ENCODE measurements at places on chromosomes 2 and 18.

GRCh38 chr18:57983965-57984364, 60.1 kb upstream of the NEDD4L start:
- no peak for DNase-seq

- no peak for DNase-seq
These were observed 242.1 kb downstream of the MREG start for GRCh38 chr2:215771241-215771640.

- no peak for DNase-seq
These were observed 78.2 kb upstream of the DAPL1 start for GRCh38 chr2:158716921-158717320.

DNA sequence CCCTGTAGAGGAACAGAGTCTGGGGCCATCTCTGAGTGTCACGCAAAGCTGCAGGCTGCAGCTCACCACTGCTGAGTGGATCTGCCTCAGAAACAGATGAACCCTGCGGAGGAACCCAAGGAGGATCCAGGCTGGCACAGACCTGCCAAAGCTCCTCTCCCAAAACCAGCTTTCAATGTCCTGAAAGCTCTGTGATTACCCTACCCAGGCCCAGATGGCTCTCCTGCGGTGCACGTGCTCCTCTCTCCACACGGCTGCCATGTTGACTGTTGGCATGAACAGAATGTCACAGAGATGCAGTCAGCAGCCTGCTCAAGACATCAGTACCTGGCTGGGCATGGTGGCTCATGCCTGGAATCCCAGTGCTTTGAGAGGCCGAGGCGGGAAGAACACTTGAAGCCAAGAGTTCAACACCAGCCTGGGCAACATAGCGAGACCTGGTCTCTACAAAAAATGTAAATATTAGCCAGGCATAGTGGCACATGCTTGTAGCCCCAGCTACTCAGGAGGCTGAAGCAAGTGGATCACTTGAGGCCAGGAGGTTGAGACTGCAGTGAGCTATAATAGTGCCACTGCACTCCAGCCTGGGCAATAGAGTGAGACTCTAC, 216.8 kb downstream of the MGAT5 start:
- DNase-seq: no peak

- DNase-seq: no peak
These were observed 33.4 kb upstream of the ZNF396 start for GRCh38 chr18:35410561-35410960.

DNA sequence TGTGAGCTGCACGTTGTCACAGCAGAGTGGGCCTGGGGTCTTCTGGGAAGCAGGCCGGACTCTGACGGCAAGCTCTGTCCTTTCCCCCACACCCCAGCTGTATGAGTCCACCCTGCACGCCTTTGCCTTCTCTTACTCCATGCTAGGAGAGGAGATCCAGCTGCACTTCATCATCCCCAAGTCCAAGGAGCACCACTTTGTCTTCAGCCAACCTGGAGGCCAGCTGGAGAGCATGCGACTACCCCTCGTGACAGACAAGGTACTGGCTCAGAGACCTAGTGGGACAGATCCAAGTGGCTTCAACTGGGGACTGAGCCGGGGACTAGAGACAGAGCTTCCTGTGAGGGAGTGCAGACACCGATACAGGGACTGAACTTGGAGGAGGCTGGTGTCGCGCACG, 40.1 kb downstream of the NTSR2 start:
- no peak for DNase-seq

- no peak for DNase-seq
These were observed 1519.9 kb downstream of the SUCLG1 start for GRCh38 chr2:82939211-82939610.

- DNase-seq: no peak
These were observed 459.5 kb upstream of the FANCL start for GRCh38 chr2:58700591-58700990.

DNA sequence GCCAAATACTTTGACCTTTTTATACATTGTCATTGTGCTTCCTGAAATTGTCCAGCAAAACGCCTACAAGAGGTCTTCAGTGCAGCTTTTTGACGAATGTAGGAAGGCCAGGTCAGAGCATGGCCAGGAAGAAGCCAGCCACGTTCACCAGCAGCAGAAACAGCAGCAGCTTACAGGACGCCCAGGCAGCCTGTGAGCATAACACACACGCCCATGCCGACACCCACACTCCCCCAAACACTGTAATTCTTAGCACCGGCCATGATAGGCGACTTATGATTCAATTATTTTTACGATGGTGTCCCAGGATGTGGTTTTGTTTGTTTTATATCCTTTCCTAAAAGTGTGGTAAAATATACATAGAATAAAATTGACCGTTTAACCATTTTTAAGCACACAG, 249.1 kb upstream of the SALL3 start:
- DNase-seq: no peak

DNA sequence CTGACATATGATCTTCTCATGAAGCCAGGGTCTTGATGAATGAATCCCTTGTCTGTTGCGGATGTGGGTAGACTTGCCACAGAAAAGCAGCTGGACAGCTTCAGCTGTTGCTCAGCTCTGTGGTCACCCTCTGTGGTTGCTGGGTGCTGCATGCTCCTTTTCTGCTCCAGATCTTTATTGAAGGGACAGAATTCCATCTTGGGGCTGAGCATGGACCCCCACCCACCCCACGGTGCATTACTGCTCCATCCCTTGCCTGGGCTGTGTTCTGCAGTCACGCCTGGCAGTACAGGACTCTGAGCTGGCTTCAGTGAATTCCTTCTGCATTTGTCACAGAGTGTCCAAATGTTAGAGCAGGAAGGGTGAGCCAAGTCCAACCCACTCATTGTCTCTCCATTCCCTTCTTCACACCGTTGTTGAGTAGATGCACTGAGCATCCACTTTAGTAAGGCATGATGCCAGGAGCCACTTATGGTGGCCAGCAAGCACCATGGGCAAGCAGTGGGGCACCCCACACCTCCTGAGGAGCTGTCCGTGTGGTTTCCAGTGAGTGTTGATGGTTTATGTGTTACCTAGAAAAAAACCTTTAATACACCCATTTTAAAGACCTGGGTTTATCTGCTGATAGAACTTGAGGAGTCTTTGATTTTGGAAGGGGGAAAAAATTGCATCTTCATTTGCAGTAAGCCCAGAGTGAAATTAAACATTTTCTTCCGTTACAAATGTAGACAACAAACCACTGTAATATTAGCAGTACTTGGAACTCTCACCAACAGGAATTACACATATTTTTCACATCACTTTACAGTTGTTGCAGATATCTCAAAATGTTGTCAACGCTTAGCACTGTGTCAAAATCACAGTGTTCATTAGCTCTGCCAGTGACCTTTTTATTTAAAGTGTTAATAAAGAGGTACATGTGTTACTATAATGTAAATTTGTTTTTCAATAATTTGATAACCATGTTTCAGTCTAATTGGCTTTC, 14.7 kb upstream of the ITGB6 start:
- DNase-seq: no peak

DNA sequence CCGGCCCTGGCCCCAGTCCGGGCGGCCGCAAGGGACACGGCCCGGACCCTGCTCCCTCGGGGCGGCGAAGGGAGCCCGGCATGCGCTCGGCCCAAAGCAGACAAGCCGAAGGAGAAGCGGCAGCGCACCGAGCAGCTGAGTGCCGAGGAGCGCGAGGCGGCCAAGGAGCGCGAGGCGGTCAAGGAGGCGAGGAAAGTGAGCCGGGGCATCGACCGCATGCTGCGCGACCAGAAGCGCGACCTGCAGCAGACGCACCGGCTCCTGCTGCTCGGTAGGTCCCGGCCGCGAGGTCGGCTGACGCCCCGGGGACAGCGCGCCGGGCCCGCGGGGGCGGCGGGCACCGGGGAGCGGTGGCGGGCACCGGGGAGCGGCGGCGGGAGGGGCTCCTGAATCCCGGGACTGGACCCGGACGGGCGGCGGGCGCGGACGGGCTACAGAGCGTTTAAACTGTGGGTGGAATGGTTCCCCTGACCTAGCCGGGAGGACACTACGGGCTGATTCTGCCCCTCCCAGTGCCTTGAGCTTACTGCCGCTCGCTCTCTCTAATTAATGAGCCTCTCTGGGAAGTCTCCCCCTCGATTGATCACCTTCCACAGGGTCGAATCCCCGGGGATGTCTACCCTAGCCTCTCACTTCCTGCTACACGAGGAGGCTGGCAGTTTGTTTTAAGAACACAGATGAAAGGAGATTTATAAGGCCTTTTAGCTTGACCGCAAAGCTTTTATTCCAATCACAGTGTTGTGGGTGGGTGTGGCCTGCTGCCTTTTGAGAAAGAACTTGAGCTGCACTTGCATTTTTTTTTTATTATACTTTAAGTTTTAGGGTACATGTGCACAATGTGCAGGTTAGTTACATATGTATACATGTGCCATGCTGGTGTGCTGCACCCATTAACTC, 853 bp downstream of the GNAL start:
- no peak for DNase-seq

GRCh38 chr18:23857756-23858155, 156.8 kb upstream of the TTC39C start:
- no peak for DNase-seq

DNA sequence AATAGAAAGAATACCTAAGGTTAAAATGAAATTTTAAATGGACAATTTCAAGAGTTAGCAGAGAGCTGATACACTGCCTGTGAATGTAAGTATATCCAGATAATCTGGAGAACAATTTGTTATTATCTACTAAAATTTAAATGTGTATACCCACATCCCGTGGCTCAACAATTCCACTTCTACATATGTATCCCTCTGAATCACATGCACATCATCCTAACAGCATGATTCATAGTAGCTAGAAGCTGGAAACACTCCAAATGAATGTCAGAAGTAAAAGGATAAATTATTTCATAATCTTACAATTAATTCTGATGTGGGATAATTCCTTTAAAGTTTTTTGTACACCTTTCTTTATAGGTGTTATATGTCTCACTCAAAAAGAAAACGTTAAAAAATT, 87.9 kb downstream of the CNTNAP5 start:
- no peak for DNase-seq

DNA sequence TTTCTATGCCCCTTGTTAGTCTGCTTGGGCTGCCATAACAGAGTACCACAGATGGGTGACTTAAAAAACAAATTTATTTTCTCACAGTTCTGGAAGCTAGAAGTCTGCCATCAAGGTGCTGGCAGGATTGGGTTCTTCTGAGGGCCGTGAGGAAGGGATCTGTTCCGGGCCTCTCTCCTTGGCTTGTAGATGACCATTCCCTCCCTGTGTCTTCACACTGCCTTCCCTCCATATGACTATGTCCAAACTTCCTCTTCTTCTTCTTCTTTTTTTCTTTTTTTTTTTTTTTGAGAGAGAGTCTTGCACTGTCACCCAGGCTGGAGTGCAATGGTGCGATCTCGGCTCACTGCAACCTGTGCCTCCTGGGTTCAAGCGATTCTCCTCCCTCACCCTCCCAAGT, 13.1 kb upstream of the CCNYL1 start:
- no peak for DNase-seq

GRCh38 chr18:63255435-63255834, 64.1 kb downstream of the BCL2 start:
- no peak for DNase-seq

DNA sequence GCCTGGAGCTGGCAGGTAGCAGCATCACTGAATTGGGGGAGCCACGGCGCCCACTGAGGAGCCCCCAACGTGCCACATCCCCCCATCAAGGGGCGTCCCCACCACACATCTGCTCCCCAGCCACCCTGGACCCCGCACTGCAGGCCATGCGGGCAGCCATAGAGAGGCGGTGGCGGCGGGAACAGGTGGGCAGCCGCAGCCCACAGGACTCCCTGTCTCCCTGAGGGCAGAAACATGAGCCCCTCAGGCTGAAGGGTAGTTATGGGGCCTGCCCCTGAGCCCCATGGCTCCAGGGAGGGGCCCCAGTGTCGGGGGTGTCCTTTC, 26.6 kb downstream of the CROCC2 start:
- no peak for DNase-seq

GRCh38 chr18:55321265-55322177, 266.5 kb downstream of the TCF4 start:
- peak; percentile 1 for DNase-seq

GRCh38 chr2:19542796-19543662, 184.6 kb upstream of the OSR1 start:
- no peak for DNase-seq

GRCh38 chr2:172253190-172254052, 150.7 kb upstream of the DLX2 start:
- DNase-seq: peak; percentile 29

- no peak for DNase-seq
These were observed 46.3 kb upstream of the STAT4 start for GRCh38 chr2:191197096-191197495.

DNA sequence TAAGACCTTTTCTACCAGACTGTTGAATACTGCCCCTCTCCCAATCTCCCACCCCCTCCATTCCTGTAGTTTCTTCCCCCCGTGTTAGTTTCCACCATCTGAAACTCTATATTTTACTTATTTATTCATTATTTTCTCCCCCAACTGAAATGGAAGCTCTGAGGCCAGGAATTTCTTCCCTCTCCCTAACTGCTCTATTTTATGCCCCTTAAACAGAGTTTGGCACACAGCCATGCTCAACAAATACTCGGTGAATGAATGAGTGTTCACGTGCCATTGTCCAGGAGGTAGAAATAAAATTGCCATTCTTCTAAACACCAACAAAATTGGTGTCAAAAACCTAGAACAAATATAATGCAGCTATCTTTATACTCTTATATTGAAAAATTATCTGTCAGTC, 5.6 kb downstream of the ITGB1BP1 start:
- DNase-seq: no peak

GRCh38 chr2:128092656-128093055, 1.7 kb downstream of the UGGT1 start:
- no peak for DNase-seq

DNA sequence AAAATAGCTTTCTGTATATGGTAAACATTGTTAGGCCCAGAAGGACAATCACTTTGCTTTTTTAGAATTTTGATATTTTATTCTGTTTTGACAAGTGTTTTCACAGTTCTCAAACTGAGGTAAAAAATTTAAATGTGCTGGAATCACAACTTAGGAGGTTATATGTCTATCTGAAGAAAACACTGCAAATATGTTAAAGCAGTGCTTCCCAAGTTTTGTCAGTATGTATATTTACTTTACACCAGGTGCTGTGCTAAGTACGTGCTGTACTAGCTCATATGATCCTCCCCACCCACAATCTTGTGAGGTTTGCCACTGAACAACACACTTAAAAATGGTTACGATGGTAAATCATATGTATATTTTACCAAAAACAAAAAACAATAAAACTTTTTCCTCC, 124.2 kb downstream of the CABYR start:
- DNase-seq: no peak

DNA sequence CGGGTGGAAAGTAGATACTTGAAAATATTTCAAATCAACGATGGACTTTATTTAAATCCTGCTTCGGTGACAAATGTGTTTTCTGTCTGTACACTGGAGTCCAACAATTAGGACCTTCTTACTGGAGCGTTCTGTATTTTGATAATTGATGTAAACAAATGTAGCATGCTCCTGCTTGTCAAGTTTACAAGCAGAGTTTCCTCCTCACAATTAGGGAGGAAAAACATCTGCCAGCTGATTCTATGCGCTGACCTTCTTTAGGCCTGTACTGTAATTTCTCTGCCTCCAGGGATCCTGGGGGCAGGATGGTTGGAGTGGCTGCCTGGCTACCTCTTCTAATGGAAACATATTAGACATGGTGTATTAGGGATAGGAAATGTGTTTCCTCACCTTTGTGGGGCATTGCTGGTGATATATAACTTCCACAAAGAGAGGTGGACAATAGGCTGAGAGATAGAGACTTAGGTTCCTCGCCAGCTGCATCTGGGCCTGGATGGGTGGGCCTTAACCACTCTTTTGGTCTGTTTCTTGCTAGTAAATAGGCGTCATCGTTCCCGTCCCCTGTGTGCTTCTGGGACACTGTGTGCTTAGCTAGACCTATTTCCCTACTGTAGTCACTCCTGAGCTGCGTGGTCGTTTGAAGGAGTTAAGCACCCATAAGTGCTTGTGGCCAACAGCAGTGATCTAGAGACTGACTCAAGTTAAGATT, 19.3 kb downstream of the GATA6 start:
- DNase-seq: no peak

- DNase-seq: no peak
These were observed 787.9 kb upstream of the RAB6C start for GRCh38 chr2:129191530-129191929.
